Fibroblast of gingiva (primary cell): ENCODE measurements at places on chromosomes 13 and 19.

DNA sequence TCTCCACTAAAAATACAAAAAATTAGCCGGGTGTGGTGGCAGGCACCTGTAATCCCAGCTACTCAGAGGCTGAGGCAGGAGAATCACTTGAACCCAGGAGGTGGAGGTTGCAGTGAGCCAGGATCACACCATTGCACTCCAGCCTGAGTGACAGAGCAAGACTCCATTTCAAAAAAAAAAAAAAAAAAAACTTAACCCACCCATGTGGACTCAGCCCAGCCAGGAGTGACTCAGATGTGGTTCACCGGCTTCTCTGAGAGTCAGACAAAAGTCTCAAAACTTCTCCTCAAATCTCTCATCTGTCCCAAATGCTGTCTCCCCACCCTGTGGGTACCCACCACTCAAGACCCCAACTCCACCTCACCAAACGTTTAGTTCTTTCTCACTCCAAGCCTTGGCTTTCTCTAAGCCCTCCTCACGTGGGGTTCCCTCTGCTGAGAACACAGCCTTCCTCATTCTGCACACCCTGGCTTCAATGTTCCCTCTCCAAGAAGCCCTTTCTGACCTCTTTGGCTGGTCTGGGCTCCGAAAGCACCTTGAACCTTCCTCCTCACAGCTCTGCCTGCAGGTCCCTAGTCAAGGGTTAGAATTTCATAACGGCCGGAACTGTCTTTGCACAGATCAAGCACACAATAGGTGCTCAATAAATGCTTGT is 11.1 kb upstream of the RAB3A start:
- DNase-seq: no peak

- DNase-seq: no peak
These were observed 5.5 kb upstream of the FSTL3 start for GRCh38 chr19:670609-671075.

GRCh38 chr13:50457415-50458393 is 385.8 kb downstream of the DLEU7 start:
- no peak for DNase-seq

GRCh38 chr19:33252971-33253370 is 27.3 kb upstream of the SLC7A10 start:
- no peak for DNase-seq

DNA sequence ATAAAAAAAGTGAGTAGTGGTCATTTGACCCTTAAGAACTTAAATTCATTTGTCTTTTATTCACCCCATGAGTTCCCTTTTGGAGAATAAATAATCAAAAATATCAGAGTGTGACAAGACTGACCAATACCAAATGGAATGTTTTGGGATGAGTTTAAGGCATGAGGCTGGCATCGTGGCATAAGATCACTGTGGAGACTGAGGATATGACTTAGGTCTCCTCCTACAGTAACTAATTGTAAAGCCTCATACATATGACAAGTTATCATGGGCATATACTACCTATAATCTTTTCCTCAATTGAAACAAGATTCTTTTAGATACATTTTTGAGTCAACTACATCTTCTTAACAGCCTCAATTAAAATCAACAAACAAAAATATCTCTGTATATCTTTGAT is 782.0 kb downstream of the SLITRK1 start:
- DNase-seq: no peak

DNA sequence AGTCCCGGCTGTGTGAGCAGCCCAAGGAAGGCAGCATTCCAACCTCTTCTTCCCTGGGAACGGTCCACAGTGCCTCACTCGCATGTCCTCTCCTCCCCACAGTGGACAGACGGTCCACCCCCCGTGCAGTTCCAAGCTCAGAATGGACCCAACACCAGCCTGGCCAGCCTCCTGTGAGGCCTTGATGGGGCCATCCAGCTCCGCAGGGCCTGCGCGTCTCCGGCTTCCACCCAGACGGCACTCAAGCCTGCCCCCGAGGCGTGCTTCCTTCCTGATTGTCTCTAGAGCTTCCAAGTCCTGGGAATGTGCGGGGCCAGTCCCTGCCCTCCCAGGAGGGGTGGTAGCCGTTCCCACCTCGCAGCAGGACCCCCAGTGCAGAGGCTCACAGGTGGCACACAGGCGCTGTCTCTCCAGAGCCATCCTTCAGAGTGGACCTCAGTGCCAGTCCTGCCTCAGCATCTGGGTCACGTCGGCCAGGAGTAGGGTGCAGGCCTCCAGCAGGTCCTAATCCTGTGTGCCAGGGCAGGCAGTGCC is 35.0 kb downstream of the MAU2 start:
- no peak for DNase-seq

- DNase-seq: no peak
These were observed 159.0 kb upstream of the FNDC3A start for GRCh38 chr13:48816700-48817099.
